ENCODE measurements at places on chromosomes 2 and 18.

GRCh38 chr18:64115881-64116280 is 33.0 kb downstream of the LINC00305 start:
- no peak for DNase-seq

- DNase-seq: peak; percentile 20
Observed at GRCh38 chr2:29920130-29920577, 1.2 kb downstream of the ALK start.

GRCh38 chr2:119490653-119491195 is 33.6 kb downstream of the SCTR start:
- no peak for DNase-seq

- DNase-seq: no peak
Observed at GRCh38 chr2:27828305-27828704, 56.8 kb downstream of the MRPL33 start.

GRCh38 chr18:59681521-59682004 is 15.7 kb downstream of the CCBE1 start:
- DNase-seq: no peak

- DNase-seq: no peak
Observed at GRCh38 chr2:156800781-156801361, 364.7 kb downstream of the GPD2 start.

- DNase-seq: no peak
Observed at GRCh38 chr2:47503481-47504070, 100.6 kb downstream of the MSH2 start.

DNA sequence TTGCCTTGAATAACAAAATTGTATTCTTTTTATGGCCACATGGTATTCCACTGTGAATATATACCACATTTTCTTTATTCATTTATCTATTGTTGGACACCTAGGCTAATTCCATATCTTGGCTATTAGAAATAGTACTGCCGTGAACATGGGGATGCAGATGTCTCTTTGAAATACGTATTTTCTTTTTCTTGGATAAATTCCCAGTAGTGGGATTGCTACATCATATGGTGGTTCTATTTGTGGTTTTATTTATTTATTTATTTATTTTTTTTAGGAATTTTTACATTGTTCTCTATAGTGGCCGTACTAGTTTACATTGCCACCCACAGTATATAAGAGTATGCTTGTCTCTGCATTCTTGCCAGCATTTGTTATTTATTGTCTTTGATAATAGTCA is 679.8 kb upstream of the NRXN1 start:
- DNase-seq: no peak

- no peak for DNase-seq
Observed at GRCh38 chr2:183389546-183390080, 265.4 kb downstream of the NUP35 start.

GRCh38 chr18:60555625-60556024 is 183.1 kb upstream of the MC4R start:
- no peak for DNase-seq

GRCh38 chr18:51778115-51778514 is 561.9 kb upstream of the DCC start:
- no peak for DNase-seq

GRCh38 chr2:200223205-200223784 is 83.2 kb upstream of the SPATS2L start:
- no peak for DNase-seq

DNA sequence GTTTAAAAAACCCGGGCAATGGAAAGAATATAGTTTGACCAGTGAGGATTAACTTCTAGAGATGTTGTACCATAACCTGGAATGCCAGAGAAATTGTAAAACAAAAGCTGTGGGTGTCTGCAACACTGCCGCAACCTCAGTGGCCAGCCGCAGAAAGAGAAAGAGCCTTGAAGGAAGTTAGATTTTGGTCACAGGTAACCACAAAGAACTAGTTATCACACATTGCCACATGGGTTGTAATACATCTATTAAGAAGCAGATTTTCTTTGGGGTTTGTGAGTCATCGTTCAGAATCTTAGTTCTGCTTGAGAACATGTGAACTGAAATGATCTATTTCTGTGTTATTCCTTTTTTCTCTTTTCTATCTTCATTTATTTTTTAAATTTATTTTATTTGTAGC is 222.9 kb upstream of the AGAP1 start:
- no peak for DNase-seq

GRCh38 chr2:152894051-152894450 is 175.6 kb downstream of the ARL6IP6 start:
- no peak for DNase-seq

- DNase-seq: no peak
Observed at GRCh38 chr2:236919209-236919608, 166.5 kb upstream of the COPS8 start.

- no peak for DNase-seq
Observed at GRCh38 chr2:70897977-70898226, 37.8 kb upstream of the ATP6V1B1 start.

DNA sequence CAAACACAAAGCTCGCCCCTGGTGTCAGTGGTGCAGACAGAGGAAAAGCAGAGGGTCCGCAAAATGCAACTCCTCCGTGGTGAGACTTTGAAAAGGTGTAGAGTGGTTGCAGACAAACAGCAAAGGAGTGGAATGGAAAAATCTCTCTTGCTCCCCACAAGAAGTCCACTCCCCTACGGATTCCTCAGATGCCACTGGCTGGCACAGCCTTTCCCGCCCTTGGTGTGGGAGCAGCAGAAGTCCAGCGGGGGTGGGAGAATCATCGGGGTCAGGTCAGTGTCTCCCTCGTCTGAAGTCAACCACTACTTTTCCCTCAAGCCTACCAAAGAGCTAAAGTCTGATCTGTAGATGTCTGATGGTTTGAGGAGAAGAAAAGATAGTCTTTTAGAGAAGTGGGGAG is 22.3 kb upstream of the B3GNT7 start:
- no peak for DNase-seq

DNA sequence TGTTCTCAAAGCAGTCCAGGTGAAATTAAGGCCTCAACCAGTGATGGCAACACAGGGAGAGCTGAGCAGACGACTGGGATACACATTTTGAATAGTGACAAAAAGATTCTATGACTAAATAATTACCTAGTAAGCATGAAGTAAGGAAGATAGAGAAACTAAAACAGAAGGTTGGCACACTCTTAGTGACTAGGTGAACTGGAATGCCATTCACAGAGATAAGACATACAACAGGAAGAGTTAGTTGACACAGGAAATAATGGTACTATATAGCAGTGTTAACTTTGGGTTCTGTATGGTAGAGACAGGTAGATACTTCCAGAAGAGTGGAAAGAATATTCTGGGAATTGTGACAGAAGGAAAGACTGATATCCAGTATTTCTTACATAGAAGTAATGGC is 181.8 kb upstream of the NT5C1B start:
- DNase-seq: no peak

DNA sequence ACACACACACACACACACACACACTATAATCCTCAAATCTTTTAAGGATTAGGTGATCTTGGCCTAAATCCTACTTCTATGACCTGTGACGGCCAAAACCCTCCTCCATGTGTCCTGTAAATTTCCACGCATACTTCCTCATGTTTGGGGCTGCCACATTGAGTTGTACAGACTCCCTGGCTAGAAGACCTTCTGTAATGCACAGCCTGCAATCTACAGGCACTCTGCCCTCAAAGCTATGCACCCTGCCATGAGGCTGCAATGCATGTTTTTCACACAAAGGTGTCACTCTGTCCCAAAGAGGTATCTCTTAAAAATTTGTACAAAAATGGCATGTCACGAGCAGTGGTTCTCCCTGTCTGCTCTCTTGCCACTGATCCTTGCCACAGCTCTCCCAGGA is 26.4 kb upstream of the B4GALT6 start:
- DNase-seq: no peak

Measured in activated CD4-positive, CD25-positive, alpha-beta regulatory T cell (primary cell).